Activated CD8-positive, alpha-beta memory T cell treated with anti-CD3 and anti-CD28 coated beads, Interleukin-2, amount 50 U/mL, for 4 hours (primary cell): ENCODE measurements at places on chromosomes 12 and 14.

- no peak for DNase-seq
Measured at GRCh38 chr14:78725086-78725485, 554.9 kb downstream of the NRXN3 start.

DNA sequence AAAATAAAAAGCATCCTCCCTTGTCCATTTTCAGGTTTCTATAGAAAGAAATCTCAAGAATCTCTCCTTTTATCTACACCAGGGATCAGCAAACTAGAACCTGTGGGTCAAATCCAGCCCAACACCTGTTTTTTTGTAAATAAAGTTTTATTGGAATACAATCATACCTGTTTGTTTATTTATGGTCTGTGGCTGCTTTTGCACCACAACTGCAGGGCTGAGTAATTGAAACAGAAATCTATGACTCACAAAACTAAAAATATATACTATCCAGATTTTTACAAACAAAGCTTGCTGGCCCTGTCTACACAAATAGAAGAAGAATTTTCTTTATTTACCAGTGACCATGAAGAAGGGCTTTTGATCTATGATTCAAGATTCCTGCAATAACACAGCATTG is 95.1 kb upstream of the COCH start:
- no peak for DNase-seq

DNA sequence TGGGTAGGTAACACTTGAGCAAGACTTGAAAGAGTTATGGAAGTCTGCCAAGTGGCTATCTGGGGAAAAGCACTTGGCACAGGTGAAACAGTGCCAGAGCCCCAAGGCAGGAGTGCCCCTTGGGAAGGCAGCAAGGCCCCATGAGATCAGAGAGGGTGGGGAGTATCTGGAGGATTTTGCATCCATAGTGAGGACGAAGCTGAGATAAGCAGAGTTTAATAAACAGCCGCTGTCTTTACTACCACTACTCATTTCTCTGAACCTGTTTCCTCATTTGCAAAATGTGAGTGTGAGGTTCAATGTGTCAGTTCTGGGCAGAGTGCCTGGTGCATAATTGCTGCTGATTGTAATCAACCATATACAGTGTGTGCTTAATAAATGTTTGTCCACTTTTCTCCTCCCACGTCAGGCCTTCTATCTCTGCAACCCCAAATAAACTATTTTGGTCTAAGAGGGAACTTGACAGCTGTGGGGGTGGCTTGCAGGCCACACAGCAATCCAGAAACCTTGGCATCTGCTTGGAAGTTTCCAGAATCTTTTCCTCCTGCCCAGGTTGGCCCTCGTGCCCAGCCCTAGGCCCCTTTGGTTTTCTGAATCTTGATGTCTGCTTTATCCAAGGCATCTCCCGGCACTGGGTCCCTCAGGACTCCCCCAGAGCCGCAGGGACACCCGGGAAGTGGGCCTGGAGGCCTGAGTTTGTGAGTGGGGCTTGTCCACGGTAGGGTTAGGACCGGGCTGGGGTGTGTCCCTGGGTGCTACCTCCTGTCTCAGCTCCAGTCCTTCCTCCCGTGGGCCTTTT is 4.5 kb downstream of the ABCB9 start:
- no peak for DNase-seq

DNA sequence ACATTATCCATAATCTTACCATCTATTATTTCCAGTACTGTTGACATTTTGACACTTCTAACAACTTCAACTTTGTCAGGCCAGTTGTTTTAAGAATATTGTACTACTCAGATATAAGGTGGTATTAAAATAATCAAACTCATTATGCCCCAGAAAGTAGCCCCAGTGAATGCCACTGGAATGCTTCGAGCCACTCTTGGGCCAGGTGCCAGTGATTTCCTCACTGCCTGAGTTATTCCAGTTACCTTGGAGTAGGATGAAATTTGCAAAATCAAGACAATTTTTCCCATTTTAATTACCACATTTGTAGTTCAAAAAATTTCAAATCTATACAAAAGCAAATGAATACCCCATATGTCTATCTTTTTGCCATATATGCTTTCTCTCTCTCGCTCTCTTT is 9.2 kb downstream of the CIPC start:
- no peak for DNase-seq

- DNase-seq, result no peak
Measured at GRCh38 chr14:24952851-24953666, 96.9 kb downstream of the STXBP6 start.

DNA sequence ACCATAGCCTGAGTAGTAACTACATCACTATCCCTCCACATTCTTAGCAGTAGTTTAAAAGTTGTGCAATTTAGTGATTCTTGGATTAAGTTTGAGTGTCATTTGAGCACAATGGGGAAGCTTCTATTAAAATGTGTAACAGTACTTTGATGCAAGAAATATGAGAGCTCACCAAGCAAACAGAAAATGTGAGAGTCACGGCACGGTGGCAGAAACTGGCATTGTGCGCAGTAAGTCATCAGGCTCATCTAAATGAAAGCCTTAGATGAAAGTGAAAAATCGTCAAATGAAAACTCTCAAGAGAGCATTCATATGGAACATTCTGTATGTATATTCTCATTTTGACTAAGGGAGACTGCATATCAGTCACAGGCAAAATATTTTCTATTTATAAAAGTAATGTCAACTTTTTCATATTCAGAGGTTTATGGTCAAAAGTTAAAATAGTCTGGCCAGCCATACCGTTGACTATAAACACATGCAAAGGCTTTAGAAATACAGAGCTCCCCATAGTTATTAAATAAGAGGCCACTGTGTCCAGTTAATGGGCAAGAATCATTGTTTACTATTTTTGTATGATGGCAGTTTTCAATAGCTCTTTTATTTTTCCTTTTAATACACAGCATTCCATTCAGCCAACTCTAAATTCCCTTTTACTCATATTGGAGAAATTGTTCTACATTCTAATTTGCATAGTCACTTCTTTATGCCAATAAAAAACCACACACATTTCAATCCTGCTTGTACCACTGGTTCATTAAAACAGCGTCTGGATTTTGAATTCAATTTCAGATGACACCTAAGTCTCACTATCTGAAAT is 167.9 kb downstream of the PRKD1 start:
- DNase-seq, result no peak

DNA sequence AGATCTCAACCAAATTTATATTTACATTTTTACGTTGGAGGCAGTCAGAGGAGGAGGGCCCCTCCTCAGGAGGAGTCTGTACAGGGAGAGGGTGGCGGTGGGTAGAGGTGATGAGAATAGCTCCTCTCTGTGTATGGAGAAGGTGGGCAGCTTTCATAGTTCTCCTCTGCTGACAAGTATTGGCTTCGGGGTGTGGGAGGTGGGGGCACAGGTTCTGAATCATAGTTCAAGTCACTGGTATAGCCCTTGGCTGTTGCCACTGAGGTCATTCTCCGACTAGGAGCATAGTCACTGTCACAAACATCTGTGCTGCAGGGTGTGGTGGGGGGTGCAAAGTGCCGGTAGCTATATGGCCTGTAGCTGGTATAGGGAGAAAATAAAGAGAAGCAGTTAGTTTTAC is 50.3 kb downstream of the BCL2L14 start:
- no peak for DNase-seq

- DNase-seq, result no peak
Measured at GRCh38 chr12:27048822-27049752, 26.7 kb downstream of the MED21 start.

DNA sequence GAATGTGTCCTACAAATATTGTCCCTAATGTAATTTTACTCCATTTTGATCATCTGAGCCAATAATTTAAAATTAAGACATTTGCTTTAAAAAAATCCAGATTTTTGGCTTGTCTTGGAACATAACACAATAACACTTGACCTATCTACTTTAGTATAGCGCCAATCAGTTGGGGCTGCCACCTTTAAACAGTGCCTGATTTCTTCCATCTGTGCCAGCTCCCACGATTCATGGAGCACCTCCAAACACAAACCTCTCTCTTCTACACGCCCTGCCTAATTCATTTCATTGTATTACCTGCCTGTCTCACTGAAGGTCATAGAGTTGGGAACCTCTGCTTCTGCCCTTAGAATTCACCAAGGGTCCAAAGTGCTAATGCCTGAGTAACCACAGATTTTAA is 352.4 kb downstream of the TMEM132D start:
- no peak for DNase-seq

- DNase-seq, result no peak
Measured at GRCh38 chr14:76550534-76550933, 174.6 kb downstream of the ESRRB start.

GRCh38 chr12:98644433-98644711 is 216 bp downstream of the IKBIP start:
- no peak for DNase-seq

DNA sequence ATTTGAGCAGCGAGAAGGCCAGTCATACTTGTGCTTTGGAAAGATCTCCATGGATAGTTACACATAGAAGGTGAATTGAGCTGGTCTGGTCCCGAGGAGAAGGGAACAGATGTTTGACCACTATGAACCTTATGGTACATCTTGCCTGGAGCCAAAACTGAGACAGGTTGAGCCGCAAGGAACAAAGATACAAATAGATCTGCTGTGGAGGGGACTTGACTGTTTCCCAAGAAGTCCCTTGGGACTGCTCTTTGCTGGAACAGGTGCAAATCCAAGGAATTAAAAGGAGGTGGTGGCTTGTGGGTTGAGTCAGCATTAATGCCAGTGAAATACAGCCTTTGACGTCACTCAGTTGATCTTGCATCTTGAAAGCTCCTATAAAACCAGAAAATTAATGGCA is 68.8 kb upstream of the PRIMA1 start:
- no peak for DNase-seq

DNA sequence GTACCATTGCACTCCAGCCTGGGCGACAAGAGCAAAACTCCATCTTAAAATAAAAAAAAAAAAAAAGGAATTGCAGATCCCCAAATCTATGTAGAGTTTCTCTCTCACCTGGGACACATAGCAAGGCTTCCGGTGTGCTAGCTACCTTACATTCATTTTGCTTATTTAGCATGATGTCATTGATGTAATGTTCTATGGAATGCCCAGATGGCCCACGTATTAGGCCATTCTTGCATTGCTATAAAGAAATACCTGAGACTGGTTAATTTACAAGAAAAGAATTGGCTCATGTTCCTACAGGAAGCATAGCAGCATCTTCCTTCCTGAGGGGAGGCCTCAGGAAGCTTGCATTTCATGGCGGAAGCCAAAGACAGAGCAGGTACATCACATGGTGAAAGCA is 36.9 kb upstream of the A2ML1 start:
- DNase-seq, result no peak

- DNase-seq, result no peak
Measured at GRCh38 chr12:26839512-26839911, 6.5 kb upstream of the ITPR2 start.

DNA sequence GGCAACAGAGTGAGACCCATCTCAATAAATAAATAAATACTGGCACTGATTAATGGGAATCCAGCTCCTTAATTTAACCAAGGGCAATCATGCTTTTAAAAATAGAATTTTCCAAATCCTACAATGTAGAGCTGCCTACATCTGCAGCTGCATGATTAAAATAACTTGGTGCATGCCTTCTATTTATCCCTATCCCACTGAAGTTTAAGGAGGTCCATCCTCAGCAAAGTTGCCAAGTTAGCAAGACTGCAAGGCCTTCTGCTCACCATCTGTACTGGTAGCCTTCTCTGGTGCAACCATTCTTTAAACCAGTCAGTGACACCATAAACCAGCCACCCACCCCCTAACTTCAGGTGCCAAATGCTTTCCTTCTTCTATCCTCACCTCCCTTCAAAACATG is 226.1 kb downstream of the ITPR2 start:
- DNase-seq, result no peak
